ENCODE measurements at places on chromosomes 7 and 10. TPM values are rescaled to one million over a fixed set of nuclear protein-coding genes. Genes with fewer than 3 reads are reported as not detected.

The CXCL12 gene
- total RNA-seq: 107 TPM

- no peak for DNase-seq
Measured at GRCh38 chr7:55055479-55055878, 36.7 kb downstream of the EGFR start.

GRCh38 chr10:50385624-50386023 lies 134.3 kb upstream of the ASAH2 start:
- peak; percentile 83 for DNase-seq

DNA sequence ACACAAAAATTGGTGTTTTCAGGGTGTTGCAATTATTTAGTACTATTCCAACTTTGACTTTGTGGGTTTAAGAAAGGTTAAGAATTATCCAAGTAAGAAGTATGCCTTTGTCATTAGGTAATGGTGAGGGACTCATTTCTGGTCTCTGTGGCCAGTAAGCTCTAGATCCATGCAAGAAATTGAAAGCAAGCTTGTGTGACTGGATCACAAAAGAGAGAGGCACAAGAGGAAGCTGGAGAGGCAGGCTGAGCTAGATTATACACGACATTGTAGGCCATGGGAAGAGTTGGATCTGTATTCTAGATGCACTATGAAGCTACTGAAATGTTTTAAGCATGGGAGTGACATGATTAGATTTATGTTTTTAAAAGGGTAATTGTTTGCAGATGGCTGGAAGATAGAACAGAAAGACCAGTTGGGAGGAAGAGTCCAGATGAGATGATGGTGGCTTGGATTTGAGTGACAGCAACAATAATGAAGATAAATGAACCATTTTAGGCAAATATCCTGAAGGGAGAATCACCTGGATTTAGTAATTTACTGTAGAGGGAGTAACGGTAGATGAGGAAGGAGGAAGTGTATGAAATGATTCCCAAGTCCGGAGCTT lies 50.0 kb downstream of the CALD1 start:
- DNase-seq: no peak

The PIP gene
- not detected for total RNA-seq
